ENCODE measurements at places on chromosomes 2 and 18.

GRCh38 chr2:128406736-128407554 is 88.3 kb upstream of the HS6ST1 start:
- DNase-seq: no peak

DNA sequence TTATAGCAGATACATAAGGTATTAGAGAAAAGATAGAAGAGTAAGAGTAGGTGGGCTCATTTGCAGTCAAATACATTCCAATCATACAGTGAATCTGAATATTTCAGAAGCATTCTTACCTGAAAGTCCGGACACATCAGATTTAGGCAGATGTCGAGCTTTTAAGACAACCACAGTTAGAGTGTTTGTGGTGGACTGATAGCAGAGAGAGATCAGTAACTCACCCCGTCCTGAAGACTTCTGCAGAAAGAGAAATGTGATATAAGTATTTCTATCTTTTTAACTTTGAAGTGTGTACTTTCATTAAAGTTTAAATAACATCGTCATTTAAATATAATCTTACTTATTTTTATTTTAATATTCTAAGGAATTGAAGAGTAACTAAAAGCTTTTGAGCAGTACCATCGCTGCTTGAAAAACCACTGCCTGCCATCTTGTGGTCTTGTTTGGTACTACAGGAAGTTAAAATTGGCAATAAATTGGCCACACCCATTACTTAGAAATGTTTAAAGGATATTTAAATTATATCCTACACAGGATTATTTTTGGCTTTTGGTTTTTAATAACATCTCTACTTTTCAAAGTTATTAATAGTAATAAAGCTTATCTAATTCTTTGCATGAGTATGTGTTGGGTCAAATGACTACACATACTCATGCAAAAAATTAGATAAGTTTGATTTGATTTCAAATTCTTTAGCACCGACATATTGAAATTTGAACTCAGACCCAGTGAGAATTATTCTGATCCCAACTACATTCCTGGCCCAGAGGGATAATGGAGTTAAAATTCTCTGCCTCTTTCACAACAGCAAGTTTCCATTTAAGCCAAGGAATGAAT is 5.5 kb downstream of the SYT4 start:
- peak; percentile 62 for DNase-seq

- no peak for DNase-seq
These were observed 495.1 kb upstream of the TCF4 start for GRCh38 chr18:56083097-56083521.

DNA sequence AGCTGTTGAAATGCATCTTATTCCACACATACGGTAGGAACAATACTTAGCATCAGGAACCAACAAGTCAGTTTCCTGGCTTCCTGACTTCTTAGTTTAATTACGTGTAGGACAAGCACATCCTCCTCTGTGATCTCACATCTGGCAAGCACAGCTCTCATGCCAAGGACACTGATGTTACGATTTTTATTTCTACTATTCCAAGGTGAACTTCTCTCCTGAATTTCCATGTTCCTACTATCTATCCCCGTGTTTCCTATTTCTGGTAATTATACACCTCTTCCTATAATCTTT is 374.0 kb downstream of the NCKAP5 start:
- DNase-seq: no peak

GRCh38 chr2:47035615-47036488 is 119.3 kb downstream of the STPG4 start:
- no peak for DNase-seq
